Activated CD8-positive, alpha-beta memory T cell treated with anti-CD3 and anti-CD28 coated beads for 1 hour (primary cell): ENCODE measurements at places on chromosomes 13 and 19.

- no peak for DNase-seq
These were observed 1.5 kb upstream of the LIPE start for GRCh38 chr19:42428676-42429075.

GRCh38 chr13:29737061-29737460 is 113.4 kb downstream of the UBL3 start:
- no peak for DNase-seq

DNA sequence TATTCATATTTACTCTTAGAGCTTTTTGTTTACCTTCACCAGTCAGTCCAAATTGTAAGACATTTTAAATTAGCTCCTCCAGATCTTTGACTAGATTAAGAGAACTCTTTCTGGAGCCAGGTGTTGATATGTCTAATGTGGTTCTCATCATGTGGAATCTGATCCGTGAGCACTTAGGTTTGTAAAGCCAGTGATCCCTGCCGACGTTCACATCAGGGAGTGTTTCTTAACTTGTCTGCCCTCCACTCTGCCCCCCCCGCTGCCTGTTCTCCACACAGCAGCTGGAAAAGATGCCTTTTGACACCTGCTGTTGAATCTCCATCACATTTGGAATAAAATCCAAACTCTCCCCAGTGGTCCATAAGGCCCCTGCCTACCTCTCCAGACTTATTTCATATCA is 17.7 kb downstream of the METTL21C start:
- no peak for DNase-seq

- DNase-seq, result no peak
These were observed 23.6 kb downstream of the DCAF15 start for GRCh38 chr19:13975870-13976269.

DNA sequence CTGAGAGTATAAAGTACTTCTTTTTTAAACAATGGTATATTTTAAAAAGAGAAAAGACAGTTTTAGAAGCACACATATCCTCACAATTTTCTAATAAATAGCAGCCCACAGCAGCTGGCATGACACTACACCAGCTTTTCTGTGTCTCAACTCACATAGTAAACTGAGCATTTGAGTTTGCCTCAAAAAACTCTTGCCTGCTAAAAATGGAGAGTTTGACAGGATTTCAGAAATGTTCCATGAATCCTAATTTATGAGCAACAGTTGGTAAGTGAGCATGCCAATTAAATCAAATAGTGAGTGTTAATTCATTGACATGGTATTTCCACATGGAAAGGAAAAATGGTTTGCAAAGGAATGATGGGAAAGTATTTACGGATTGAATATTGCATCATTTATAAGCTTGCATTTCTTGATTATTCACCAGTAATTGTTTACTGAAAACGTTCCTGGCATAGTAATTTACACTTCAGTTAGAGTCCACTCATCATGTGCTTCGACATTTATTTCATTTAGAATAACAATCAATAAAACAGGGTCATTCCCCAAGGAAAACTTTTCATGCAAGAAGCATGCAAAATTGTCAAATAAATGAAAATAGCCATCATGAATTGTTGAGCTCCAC is 323.0 kb downstream of the EFNB2 start:
- no peak for DNase-seq

DNA sequence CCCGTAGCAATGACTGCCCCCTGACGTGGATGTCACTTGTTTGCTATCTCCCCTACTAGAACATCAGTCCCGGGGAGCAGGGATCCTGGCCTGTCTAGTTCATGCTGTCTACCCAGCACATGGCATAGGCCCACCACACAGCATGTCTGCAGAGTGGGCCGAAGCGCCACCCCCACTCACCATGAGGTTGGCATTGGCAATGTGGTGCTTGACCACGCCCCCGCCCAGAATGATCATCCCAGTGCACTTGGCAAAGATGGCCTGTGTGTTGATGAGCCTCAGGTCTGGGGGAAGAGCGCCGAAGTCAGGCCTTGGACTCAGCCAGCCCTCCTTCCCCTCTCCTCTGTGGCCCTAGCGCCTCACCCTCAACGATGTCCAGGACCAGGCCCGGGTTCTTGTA is 4.8 kb downstream of the DHPS start:
- no peak for DNase-seq

GRCh38 chr13:39876258-39876657 is 220.8 kb downstream of the COG6 start:
- no peak for DNase-seq

DNA sequence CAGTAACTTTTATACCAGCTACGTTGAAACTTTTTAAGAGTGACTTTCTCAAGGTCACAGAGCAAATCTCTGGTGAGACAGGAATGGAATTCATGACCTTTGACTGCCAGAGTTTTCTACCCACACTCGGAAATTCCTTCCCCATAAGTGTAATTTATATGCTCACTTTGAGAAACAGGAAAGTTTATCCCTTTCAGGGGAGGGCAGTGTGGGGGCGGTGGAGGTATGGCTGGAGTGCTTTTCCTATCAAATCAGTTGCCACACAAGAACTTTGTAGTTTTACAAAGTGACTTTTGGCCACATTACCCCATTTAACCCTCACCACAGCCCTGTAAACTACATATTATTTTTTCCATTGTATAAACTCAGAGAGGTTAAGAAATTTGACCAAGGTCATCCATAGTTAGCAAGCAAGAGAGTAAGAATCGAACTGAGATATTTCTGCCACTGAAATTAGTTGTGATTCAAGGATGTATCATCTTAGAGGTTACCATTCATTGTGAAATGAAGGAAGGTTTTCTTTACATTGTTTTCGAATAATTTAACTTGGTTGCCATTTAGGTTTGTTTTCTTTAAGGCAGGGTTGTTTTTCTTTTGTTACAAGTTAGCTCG is 5.9 kb downstream of the KLF12 start:
- no peak for DNase-seq

DNA sequence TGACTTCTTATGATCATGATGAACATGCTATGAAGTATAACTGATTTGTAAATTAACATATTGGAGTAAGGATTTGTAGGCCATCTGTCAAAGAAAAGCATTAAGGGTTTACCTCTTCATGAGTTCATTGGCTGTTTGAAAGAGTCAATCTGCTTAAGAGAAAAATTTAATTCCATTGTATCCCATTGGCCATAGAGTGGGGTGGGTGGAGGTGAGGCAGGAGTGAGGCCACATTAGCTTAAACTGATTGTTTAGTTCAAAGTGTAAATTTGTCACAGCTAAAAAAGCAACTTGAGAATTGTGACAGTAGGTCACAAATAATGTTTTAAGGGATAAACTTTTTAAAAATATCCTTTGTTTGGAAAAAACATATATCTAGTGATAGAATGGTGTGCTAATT is 11.4 kb downstream of the GPR180 start:
- no peak for DNase-seq

GRCh38 chr19:2415281-2415972 is 12.0 kb downstream of the TIMM13 start:
- no peak for DNase-seq

DNA sequence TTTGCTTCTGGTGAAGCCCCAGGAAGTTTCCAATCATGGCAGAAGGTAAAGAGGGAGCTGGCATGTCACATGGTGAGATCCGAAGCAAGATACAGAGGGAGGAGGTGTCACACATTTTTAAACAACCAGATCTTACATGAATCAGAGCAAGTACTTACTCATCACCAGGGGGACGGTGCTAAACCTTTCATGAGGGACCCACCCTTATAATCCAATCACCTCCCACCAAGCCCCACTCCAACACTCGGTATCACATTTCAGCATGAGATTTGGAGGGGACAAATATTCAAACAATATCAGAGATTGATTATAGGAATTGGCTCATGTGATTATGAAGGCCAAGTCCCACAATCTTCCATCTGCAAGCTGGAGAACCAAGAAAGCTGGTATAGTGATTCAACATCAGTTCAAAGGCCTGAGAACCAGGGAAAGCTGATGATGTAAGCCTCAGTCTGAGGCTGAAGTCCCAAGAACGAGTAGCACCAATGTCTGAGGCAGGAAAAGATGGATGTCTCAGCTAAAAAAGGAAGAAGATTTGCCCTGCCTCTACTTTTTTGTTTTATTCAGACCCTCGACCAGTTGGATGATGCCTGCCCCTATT is 58.6 kb upstream of the WDFY2 start:
- DNase-seq, result no peak

DNA sequence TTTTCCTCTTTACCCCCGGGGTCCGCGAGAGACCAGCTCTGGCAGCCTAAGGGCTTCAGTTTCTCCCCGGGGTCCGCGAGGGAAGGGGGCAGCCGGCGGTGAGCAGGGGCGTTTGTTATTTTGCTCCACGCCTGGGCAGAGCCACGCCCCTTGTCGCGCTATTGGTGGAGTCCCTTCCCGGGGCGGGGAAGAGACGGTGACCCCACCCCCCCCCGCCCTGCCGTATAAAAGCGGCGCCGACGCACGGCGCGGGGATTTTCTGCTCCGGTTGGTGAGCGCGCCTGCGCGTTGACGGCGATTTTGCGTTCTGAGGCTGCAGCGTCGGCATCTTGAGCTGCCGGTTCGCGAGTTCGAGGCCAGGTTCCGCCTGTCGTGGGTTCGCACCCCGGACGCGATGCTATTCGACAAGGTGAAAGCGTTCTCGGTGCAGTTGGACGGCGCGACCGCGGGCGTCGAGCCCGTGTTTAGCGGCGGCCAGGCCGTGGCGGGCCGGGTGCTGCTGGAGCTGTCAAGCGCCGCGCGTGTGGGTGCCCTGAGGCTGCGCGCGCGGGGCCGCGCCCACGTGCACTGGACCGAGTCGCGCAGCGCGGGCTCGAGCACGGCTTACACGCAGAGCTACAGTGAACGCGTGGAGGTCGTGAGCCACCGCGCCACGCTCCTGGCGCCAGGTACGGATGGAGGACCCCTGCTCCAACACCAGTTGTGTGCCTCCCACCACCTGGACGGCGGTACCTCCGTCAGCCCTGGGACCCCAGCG is at the start of gene ARRDC2:
Gene ARRDC2, plus strand, starts transcription at position 254 of the 757 bp plus-strand sequence. Its CDS starts 141 bp downstream, at position 395.
- DNase-seq, result peak; percentile 74

GRCh38 chr19:50016225-50016807 is 8.9 kb downstream of the VRK3 start:
- no peak for DNase-seq

DNA sequence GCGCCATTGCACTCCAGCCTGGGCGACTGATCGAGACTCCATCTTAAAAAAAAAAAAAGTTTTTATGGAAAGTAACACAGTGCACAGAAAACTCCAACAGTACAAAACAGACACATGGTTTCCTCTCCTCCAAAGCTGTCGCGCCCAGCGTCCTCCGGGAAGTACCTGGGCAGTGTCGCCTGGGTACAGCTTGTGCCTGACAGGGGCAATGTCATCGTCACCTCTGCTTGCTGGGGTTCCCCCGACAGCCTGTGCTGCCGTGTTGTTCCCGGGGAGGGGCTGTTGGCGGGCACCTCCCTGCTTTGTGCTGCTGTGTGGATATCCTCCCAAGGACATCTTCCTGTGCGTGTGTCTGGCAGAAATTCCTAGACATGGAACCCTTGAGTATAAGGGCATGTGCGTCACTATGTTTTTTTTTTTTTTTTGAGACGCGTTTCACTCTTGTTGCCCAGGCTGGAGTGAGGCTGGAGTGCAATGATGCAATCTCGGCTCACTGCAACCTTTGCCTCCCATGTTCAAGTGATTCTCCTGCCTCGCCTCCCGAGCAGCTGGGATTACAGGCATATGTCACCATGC is 2.4 kb upstream of the F2RL3 start:
- DNase-seq, result no peak

- DNase-seq, result no peak
These were observed 18.4 kb downstream of the PLD3 start for GRCh38 chr19:40366697-40367561.

GRCh38 chr13:79777504-79777903 is 296.5 kb downstream of the NDFIP2 start:
- DNase-seq, result no peak

- DNase-seq, result no peak
These were observed 135.0 kb upstream of the KL start for GRCh38 chr13:32881074-32881776.

- no peak for DNase-seq
These were observed 1109.1 kb upstream of the MIR17HG start for GRCh38 chr13:90238413-90238812.

GRCh38 chr13:32426990-32427851 is 709 bp downstream of the N4BP2L1 start:
- DNase-seq, result no peak

DNA sequence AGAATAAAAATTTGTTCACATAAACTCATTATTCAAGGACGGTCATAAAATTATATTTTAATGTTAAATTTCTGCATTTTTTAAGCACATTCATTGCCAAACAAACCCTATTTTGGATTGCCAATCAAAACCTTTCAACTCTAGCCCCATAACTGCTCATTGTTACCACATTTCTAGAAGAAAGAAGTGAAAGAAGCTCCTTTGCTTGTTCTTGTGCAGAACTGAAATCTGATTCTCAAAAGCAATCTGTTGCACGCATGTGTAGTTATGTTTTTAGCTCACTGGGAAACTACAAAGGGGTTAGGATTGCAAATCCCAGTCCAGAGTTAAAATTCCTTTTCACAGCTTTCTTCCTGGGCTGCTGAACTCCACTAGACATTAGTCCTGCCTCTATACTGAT is 109.5 kb upstream of the MIR17HG start:
- no peak for DNase-seq

DNA sequence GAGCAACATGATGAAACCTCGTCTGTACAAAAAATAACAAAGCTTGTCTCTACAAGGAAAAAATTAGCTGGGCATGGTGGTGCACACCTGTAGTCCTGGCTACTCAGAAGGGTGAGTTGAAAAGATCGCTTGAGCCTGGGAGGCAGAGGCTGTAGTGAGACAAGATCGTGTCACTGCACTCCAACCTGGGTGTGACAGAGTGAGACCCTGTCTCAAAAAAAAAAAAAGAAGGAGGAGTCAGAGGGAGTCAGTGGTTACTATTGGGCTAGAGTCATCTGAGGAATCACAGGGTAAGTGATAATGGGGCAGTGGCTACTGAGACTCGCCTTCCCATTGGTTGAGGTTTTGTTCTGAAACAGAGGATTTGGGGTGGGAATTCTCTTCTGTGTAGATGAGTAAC is 1.9 kb upstream of the GPI start:
- no peak for DNase-seq

DNA sequence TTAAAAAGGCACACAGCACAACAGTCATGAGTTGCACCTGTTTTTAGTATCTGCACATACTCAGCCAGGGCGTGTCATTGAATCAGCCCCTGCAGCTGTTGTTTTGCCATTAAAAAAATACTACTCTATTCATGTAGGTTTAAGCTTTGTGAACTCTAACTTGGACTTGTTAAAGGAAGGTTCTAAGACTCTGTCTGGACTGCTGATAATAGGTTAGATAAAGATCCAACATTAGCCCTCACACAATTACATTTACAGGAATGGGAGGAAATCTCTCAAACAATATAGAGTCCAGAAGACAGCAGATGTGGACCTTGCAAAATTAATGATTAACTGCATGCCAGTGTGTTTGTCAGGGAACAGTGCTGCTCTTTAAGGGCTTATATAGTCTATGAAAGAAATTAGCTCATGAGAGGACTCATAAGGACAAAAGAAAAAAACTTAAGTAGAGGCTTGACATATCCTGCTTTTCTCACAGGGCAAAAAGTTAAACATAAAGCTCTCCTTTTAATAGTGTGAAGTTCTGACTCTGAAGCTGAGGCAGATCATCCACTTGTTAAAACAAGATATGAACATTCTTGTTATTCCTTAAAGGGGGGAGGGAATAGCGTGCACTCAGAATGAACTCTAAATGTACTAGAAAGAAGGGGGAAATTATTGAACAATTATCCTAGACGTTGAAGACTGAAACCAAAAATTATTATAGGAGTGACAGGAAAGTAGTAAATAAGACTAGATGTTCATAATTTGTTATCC is 243.6 kb downstream of the NDFIP2 start:
- DNase-seq, result no peak

GRCh38 chr13:110944121-110944967 is 29.5 kb upstream of the ANKRD10 start:
- DNase-seq, result no peak

- DNase-seq, result peak; percentile 33
These were observed 65.4 kb downstream of the GNG7 start for GRCh38 chr19:2636897-2637683.
